ENCODE measurements at places on chromosomes 3 and 15.

- no peak for DNase-seq
Observed at GRCh38 chr15:71244250-71244649, 129.0 kb downstream of the THSD4 start.

DNA sequence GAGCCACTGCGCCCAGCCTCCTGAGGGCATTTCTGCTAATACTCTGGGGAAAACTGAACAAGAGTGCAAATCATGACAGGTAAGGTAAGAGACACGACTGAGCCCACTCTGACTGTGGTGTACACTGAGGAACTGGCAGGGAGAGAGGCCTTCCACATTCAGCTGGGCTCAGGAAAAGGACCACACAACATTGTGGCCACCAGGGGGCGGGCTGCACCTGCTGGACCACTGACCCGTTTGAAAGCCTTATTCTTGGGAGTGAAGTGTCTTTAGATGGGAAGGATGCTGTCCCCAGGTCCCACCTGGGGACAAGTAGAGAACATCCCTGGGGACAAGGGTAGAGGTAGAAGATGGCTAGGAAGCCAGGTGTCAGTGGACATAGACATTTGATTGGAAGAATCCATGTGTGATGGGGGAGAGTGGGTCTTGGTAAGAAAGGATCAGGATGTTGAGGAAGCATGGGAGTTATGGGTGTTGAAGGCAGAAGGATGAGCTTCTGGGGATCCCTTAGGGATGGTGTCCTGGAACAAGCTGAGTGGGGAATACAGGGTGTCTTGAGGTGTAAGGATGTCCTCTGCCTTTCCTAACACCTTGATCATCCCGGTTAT, 6.2 kb upstream of the CTDSPL start:
- DNase-seq, result peak; percentile 34

DNA sequence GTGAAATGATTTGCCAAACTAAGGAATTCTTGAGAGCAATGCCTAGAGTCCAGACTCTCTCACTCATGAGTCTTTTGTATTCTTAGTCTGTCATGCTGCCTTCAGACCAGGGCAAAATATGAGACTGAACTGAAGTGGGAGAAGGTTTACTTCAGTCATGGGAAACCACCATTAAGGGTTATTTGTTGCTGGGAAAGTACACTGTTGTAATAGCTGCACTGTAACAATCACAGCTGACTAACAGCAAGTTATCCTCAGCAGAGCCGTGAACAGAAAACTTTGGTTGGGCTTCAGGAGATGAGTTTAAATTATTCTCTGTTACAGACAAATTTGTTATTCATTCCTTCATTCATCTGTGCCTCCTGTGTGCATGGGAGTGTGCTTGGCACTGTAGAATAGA, 258.5 kb downstream of the ROBO2 start:
- DNase-seq, result no peak

DNA sequence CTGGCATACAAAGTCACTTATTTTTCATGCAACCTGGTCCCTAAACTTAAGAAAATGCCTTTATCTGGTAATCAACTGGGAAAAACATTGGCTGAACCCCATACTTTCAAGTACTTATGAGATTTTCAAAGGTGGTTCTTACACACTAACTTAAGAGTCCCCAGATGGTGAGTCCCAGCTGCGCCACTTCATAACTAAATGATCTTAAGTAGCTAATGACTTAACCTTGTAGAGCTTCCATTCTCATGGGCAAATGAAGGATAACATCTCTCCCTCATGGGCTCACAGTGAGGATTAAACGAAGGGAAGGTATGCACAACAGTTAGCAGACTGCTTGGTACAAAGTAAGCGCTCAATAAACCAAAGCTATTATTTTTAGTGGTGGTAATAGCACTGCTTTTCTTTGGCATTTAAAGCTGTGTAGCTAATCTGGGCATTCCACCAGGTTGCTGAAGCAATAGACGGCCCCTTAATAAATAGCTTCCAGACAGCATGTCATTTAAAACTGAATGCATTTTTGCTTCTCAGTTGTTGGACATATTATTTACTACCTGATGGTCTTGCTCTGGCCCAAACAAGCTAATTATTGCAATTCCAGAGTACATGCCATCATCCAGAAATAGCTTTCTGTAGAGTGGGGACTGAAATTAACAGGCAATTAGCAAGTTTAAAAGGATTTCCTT, 55.4 kb downstream of the LIPC start:
- DNase-seq, result no peak

- DNase-seq, result no peak
Observed at GRCh38 chr15:38593524-38593923, 28.9 kb upstream of the RASGRP1 start.

DNA sequence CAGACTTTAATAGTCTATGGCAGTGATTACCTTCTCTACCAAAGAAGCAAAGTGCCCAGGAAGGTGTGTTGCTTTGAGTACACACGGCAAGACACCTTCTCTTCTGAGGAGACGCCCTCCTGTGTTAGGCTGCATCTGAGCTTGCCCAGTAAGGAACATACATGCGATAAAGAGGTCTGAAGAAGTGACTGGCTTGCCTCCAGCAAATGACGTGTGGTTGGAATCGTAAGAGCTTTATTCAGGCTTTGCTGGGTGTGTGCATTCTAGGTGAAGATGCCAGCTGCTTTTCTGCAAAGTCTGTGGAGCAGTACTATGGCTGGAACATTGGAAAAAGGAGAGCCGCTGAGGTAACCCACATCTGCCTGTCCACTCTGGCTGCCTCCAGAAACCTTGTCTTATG, 22.4 kb downstream of the MAP6D1 start:
- no peak for DNase-seq

DNA sequence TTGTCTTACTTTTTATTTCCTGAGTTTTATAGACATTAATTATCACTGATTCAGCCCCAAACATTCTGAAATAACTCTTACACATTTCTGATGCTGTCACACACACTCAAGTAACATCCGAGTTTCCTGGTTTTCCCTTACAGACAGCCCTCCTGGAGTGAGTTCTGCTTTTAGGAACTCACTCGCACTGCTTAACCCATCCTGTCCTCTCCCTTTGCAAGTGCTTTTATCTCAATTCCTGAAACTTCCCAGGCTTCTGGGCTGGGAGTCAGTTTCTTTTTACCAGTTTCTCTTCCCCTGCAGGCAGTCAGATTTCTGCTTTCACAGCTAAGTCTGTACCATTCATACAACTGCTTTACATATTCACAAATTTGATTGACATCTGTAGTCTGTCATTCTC, 15.6 kb upstream of the SH3GL3 start:
- DNase-seq, result no peak

- no peak for DNase-seq
Observed at GRCh38 chr3:194962056-194962455, 276.4 kb downstream of the FAM43A start.

DNA sequence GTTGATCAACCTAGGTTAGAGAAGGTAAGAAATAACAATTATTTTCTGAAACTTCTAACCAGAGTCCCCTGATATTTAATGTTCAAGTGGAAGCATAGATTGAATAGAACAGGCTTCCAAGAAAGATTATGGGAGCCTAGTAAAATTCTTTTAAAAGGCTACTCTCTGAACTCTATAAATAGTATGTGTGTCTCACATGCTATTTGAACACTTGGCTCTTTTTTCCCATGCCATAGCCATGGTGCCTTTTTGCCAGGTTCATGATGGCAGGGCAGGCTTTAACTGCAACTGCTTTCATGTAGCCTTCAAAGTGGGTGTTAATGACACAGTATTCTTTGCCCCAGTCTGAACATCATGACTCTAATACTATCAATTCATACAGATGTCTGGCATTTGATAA, 22.9 kb upstream of the STRIT1 start:
- DNase-seq, result no peak
